ENCODE measurements at places on chromosomes 2 and 18.

DNA sequence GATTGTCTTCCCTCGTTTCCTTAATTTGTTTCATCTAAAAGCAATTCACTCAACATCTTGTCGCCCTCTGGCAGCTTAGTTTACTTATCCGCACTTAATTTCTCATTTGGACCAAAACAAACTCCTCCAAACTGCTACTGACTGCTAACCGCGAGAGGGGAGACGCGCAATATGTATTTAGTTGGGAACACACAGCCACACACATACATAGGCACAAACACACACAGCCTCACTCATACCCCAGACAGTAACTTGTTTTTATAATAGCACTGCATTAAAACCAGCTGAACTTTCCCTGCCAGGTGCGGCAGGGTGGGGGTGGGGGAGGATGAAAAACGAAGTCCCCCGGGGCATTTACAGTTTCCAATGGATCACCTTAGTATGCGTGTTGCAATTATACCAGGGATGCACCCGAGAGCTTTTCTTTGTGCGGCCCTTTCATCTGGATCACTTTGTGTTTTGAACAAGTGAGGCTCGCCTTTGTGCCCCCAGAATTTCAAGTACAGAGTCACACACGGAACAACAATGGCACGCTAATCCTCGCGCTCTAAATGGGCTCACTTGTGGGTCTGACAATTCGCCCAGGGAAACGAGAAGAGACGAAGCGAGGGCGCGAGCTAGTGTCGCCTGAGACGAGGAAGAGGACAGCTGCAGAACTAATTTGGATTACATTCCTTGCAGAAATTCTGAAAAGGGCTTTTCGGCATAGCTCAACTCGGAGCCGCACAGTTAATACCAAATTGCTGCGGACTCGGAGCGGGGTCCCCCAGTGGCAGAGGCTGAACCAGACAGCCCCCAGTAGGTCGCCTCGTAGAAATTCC, 2.4 kb downstream of the ERBB4 start:
- H3K4me3 ChIP-seq: peak overlapping the region; percentile 87
- DNase-seq: no peak
- H3K4me1 ChIP-seq: peaks cover 19% of the 10 kb centered on the region
- H3K27ac ChIP-seq: no peak overlapping the region

- peaks cover 4% of the 10 kb centered on the region for H3K4me1 ChIP-seq
Measured at GRCh38 chr2:110866466-110866865, 134.1 kb downstream of the ACOXL start.

DNA sequence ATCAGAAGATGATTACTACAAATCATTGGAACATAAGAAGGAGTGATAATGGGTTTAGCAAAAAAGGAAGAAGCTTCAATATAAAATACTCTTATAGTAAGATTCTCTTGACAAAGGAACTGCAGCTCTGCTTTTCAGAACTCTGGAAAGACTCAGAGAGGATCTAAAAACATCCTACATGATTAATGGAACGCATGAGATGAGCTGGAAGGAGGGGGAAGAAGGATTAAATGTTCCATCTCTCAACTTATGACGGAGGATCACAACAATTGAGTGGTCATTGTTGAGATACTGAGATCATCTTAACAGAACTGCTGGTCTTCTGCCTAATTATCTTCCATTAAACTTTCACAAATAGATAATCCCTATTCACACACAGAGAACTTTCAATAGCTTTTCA, 267.5 kb upstream of the SLC8A1 start:
- H3K4me1 ChIP-seq: peaks cover 3% of the 10 kb centered on the region
- no peaks in the 10 kb centered on the region for H3K36me3 ChIP-seq
- DNase-seq: no peak
- H3K4me3 ChIP-seq: no peak overlapping the region
- no peak overlapping the region for H3K27ac ChIP-seq
- peaks cover 18% of the 10 kb centered on the region for H3K27me3 ChIP-seq

- H3K27me3 ChIP-seq: no peaks in the 10 kb centered on the region
- no peak for DNase-seq
- peaks cover 2% of the 10 kb centered on the region for H3K36me3 ChIP-seq
- H3K4me3 ChIP-seq: no peak overlapping the region
- peak overlapping the region; percentile 85 for H3K27ac ChIP-seq
- peaks cover 44% of the 10 kb centered on the region for H3K4me1 ChIP-seq
Measured at GRCh38 chr18:69626171-69626570, 225.5 kb downstream of the DOK6 start.

DNA sequence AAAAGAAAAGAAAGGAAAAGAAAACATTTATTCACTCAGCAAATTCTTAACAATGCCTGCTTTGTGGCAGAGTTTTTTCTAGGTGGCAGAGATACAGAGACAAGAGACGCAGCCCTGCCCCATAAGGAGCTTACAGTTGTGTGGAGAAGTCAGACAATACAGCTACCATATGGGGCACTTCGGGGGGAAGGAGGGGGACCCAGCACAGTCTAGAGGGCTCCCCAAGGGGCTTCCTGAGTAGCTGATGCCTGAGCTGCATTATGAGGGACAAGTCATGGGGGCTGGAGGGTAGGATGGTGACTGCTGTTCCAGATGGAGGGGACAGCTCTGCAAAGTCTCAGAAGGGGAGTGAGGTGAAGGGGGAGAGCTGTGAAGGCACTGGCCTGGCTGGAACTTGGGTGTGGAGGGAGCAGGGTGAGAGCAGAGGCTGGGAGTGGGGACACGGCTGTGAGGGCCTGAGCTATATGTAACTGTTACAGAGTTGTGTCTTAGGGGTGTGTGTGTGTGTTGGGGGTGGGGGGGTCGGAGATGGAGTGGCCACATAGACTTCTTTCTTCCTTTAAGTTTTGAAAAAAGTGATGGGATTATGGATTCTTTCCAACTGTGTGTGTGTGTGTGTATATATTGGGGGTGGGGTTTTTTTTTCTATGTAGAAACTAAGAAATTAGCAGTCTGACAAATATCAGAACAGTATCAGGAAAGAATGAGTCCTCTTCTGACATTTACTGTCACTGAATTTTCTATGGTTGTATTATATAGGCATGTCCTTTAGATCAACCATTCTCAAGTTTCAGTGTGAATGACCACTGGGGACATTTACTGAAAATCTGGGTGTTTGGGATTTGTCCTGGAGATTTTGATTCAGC, 66.0 kb upstream of the HAAO start:
- H3K36me3 ChIP-seq: peaks cover 4% of the 10 kb centered on the region
- H3K27ac ChIP-seq: no peak overlapping the region
- no peak for DNase-seq
- peaks cover 22% of the 10 kb centered on the region for H3K4me1 ChIP-seq
- no peaks in the 10 kb centered on the region for H3K27me3 ChIP-seq
- H3K4me3 ChIP-seq: no peak overlapping the region

GRCh38 chr2:210199186-210199765, 26.0 kb downstream of the ACADL start:
- H3K27ac ChIP-seq: no peak overlapping the region
- peaks cover 6% of the 10 kb centered on the region for H3K4me1 ChIP-seq
- H3K27me3 ChIP-seq: peaks cover 37% of the 10 kb centered on the region
- no peaks in the 10 kb centered on the region for H3K36me3 ChIP-seq

- H3K27ac ChIP-seq: no peak overlapping the region
- no peak for DNase-seq
- H3K27me3 ChIP-seq: no peaks in the 10 kb centered on the region
- H3K4me1 ChIP-seq: no peaks in the 10 kb centered on the region
Measured at GRCh38 chr2:23681356-23682140, 245.4 kb downstream of the ATAD2B start.

DNA sequence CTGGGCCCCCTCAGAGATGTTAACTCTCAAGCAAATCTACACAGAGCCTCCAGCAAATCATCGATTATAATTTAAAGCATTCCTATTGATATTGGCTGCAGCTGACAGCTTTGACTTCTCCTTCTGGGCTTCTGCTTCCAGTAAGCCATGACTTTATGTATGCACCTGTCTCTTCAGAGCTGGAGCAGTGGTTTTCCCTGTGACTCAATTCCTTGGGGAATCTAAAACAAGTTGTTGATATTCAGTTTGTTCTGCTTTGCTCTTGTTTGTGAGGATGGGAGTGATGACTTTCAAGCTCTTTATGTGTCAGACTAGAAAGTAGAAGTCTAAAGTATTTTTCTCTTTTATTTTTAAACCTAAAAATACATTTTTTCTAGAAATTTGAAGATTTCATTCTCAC, 45.1 kb upstream of the TNP1 start:
- H3K27ac ChIP-seq: no peak overlapping the region
- peaks cover 8% of the 10 kb centered on the region for H3K36me3 ChIP-seq
- H3K4me3 ChIP-seq: no peak overlapping the region

DNA sequence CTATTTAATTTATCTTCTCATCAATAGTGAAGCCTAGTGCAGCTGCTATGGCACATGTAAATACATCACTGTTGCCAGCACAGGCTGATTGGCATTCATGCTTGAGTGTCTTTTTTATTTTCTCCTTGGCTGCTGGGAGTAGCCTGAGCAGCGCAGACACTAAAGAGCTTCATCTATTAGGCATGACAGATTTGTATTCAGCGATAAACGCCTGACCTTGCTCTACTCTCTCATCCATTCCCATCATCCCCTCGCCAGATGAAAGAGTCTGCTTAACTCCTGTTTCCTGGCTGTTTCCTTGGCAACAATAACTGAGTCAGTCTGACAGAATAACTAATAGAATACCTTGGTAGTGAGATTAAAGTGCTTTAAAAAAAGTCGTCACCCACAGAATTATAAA, 753.6 kb downstream of the DCC start:
- H3K36me3 ChIP-seq: no peaks in the 10 kb centered on the region
- H3K4me1 ChIP-seq: no peaks in the 10 kb centered on the region
- H3K4me3 ChIP-seq: no peak overlapping the region
- DNase-seq: no peak
- H3K27me3 ChIP-seq: no peaks in the 10 kb centered on the region

DNA sequence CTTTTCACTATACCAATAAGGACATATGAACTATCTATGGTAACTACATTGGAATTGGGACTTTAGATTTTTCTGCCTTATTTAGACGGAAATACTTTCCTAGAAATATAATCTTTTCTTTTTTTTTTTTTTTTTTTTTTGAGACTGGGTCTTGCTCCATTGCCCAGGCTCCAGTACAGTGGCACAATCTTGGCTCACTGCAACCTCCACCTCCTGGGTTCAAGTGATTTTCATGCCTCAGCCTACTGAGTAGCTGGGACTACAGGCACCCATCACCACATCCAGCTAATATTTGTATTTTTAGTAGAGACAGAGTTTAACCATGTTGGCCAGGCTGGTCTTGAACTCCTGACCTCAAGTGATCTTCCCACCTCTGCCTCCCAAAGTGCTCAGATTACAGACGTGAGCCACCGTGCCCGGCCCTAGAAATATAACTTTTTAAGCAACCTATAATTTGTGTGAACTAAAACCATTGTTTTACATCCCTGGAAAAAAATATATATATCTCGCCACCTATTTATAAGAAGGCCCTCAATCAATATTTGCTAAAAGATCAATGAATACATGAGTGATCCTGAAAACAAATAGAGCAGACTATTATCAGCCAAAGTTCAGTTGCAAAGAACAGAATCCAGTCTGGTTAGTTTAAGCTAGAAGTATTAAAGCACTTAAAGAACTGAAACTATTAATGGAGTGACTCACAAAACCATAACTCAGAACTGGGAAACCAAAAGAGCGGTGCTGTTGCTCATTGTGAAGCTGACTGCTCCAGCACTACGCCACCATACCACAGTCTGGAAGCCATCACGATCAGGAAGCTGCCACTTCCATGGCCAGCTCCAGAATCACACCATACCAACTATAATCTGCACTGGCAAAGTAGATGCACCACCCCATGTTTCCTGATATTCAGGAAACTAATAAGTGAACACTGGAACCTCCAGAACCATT, 8.4 kb upstream of the HNRNPLL start:
- no peak overlapping the region for H3K4me3 ChIP-seq
- peaks cover 7% of the 10 kb centered on the region for H3K4me1 ChIP-seq
- H3K36me3 ChIP-seq: no peaks in the 10 kb centered on the region
- DNase-seq: no peak
- no peak overlapping the region for H3K27ac ChIP-seq
- no peaks in the 10 kb centered on the region for H3K27me3 ChIP-seq

DNA sequence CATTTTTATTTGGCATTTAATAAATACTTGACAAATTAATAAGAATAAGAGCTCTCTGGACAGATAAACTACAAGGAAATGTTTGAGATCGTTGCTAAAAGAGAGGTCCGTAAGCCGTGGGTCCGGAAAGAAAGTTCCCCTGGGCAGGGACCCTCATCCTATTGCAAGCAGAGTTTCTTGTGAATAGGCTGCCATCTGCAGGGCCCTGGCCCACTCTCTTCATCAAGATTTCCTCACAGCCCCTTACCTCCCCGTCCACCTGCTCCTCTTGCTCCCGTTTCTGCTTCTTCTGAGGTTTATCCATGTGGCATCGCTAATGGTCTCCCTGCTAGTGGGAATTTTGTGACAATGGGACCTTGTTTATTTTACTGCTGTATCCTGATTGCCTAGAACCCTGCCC, 30.1 kb upstream of the MC5R start:
- H3K36me3 ChIP-seq: no peaks in the 10 kb centered on the region
- H3K4me1 ChIP-seq: peaks cover 18% of the 10 kb centered on the region
- no peak overlapping the region for H3K27ac ChIP-seq
- H3K4me3 ChIP-seq: no peak overlapping the region
- peaks cover 11% of the 10 kb centered on the region for H3K27me3 ChIP-seq

DNA sequence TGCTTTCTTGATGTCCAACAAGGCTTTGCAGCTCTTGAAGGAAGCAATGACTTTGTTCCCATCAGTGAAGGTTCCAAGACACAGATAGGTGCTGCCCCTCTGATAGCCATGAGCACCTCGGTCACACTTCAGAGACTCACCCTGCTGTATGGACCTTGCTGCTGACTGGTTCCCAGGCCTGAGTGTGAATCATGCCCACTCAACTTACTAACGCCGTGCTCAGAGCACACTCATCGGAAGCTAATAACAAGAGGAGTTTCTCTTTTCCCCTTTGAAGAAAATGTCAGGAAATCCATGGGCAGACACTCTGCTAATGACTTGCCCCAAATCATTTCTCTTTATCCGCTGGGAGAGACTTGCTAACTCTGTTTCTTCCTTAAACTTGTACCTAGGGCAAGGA, 83.8 kb upstream of the ARL4C start:
- H3K27me3 ChIP-seq: peaks cover 4% of the 10 kb centered on the region
- peaks cover 6% of the 10 kb centered on the region for H3K4me1 ChIP-seq
- H3K4me3 ChIP-seq: no peak overlapping the region
- H3K27ac ChIP-seq: no peak overlapping the region
- DNase-seq: no peak
- H3K36me3 ChIP-seq: no peaks in the 10 kb centered on the region

DNA sequence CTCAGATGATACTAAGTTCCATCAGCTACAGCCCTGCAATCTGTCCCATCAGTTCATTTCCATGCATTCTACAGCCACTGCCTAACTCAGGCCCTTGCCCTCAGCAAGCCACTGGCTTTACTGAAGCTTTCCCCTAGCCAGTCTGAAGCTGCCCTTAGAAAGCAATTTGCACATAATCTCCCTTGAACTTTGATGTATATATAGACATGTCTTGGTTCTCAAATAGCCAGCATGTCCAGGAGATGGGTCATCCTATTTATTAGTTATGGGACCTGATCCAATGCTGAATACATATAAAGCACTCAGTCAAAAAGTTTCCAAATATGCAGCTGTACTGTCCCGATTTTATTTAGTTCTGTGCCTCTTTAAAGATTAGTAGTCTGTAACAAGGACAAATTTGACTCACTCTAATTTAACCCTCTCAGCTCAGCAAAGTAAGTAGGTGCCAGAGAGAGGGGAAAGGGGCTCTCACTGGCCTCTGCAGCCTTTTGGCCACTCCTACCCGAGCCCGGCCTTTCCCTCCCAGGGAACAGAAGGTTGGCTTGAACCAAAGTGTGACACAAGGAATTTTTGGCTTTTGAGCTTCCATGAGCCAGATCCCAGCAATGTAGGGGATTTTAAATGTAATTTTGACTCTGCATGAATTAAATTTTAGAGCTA, 70.7 kb downstream of the CCDC93 start:
- DNase-seq: no peak

Data from chondrocyte (in vitro differentiated cells).